Fibroblast of skin of right biceps (primary cell): ENCODE measurements at places on chromosomes 12 and 14.
A peak's percentile ranks its signal among the peaks of the same experiment; 100 is the strongest.

DNA sequence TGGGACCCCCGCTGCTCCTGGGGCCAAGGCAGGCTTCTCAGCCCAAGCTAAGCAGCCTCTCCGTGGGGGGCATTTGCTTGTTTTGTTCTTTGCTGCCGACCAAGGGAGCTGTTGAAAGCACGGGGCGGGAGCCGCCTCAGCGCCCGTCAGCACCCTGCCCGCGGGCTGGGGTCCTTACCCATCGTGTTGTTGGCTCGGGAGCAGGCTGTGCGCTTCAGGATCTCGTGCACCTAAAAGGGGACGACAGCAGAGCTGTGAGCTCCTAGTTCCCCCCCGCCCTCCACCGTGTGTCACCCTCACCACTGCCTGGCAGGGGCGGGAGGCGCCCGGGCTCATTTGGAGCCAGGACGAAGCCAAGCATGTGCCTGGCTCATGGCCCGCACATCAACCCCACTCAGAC is 117.5 kb downstream of the ANO2 start:
- no peak for DNase-seq

- DNase-seq, result no peak
Measured at GRCh38 chr14:56809270-56810146, 771 bp downstream of the OTX2 start.

DNA sequence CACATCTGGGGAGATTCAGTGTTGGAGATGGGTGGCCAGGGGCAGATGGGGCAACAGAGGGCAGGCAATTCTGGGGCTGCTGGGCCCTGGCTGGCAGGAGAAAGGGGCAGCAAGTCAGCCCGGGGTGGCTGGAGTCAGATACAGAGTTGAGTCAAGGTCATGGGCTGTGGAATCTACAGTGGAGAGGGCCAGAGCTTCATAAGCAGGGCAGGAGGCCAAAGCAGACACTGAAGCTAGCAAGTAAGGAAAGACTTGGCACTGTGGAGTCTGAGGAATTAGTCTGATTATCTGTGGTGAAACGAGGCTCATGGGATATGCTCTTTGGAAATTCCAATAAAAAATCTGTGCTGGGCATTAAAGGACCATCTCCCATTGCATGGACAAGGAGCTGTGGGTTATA is 95.5 kb downstream of the TMX1 start:
- peak; percentile 23 for DNase-seq

DNA sequence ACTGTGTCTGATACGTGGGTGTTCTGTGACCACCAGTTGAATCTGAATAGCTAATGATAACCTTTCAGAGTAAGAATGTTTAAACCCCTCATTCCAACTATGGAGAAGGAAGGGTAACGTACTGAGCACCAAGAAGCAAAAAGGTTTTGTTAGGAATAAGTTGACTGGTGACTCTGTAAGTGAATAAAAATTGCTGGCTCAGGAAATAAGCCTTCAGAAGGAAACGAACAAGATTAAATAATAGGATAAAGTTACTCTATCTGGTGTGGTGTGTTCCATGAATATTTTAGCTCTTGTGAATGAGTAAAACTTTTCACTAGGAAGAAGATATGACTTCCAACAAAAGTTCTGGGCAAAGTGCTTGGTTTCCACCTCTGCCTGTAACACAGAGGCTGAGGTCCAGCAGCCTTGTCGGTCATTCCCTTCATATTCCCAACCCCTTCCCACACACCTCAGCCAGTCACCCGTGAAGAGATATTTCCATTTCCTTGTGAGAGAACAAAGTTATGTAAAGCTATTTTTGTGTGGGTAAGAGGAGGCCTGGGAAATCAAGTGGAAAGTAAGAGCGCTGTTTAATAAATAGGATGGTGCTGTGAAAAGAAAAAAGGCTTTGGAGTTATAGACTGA is 47.1 kb downstream of the ARF6 start:
- DNase-seq, result no peak

GRCh38 chr12:95443459-95443858 is 30.5 kb upstream of the METAP2 start:
- no peak for DNase-seq

- DNase-seq, result peak; percentile 65
Measured at GRCh38 chr12:54352891-54353874, 11.1 kb downstream of the GPR84 start.

DNA sequence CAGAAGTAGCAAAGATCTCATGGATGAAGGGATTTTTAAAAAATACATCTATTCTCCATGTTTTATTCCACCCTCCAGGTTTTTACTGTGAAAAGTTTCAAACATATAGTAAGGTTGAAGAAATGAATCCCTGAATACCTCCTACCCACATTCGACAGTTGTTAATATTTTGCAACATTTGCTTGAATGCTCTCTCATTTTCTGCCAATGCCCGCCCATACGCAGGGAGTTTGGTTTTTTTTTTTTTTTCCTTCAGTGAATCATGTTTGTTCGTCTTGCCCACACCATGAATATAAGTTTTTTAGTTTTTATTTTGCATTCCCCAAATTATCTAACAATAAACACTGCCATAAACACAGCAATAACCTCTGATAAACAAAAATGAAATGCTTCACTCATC is 82.9 kb downstream of the MAP1LC3B2 start:
- DNase-seq, result no peak

DNA sequence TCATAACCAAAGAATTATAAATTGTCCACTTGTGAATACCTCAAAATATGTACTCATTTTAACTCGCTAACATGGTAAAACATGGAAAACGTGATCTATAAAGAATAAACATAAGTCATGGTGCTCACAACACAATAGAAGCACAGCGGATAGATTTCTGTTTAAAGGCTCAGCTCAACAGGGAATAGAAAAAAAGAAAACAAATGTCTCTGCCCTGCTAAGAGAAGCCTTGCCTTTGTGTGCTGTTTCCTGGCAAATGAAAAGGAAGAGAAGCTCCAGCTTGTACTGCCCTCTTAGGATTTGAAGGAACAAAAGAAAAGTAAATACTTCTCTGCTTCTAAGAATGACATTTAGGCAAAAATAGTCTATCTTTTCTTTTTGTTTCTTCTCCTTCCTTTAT is 121.0 kb upstream of the KRR1 start:
- DNase-seq, result no peak

DNA sequence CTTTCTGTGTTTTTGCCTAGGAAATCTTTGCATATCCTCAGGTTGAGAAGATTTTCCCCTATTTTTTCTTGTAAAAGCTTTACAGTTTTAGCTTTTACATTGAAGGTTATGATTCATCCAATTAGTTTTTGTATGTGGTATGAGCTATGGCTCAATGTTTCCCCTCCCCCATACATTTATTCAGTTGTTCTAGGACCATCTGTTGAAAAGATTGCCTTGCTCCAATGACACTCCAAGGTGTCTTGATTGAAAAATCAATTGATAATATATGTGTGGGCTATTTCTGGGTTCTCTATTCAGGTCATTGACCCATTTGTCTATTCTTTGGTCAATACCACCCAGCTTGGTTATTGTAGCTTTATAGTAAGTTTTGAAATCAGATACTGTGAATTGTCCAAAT is 42.6 kb downstream of the LRTM2 start:
- DNase-seq, result no peak

GRCh38 chr14:42307239-42307825 is 700.7 kb downstream of the LRFN5 start:
- no peak for DNase-seq

- no peak for DNase-seq
Measured at GRCh38 chr14:106807493-106807892, 1281.1 kb downstream of the TMEM121 start.

DNA sequence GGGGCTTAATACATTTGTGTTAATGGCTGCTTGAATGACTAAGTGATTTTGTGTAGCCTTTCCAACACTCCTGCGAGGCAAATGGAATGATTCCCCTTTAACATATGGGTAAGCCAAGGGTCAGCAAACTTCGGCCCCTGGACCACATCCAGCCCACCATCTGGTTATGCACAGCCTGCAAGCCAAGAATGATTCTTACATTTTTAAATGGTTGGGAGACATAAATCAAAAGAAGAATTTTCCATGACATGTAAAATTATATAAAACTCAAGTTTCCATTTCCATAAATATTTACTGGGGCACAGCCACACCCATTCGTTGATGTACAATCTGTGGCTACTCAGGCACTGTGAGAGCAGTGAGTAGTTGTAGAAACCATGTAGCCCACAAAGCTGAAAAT is 9.0 kb downstream of the SLC8B1 start:
- peak; percentile 51 for DNase-seq

DNA sequence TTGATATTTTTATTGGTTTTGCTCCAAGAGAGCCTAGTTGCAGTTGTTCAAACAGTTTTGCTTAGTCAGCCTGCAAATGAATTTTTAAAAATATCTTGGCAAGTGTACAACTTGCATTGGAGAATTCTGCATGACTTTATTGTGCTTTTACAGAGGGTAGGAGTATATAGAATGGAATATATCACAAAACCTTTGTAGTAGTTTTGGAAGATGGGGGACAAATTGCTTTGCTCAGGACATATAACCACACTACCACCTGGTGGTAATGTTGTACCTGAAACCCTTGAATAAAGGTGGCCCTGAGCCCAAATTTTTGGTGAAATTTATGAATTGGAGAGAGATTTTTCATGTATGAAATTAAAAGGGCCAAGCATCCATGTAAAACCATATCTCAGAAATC is 645.2 kb downstream of the MED13L start:
- peak; percentile 50 for DNase-seq

GRCh38 chr14:46290706-46291105 is 360.9 kb downstream of the RPL10L start:
- DNase-seq, result no peak

DNA sequence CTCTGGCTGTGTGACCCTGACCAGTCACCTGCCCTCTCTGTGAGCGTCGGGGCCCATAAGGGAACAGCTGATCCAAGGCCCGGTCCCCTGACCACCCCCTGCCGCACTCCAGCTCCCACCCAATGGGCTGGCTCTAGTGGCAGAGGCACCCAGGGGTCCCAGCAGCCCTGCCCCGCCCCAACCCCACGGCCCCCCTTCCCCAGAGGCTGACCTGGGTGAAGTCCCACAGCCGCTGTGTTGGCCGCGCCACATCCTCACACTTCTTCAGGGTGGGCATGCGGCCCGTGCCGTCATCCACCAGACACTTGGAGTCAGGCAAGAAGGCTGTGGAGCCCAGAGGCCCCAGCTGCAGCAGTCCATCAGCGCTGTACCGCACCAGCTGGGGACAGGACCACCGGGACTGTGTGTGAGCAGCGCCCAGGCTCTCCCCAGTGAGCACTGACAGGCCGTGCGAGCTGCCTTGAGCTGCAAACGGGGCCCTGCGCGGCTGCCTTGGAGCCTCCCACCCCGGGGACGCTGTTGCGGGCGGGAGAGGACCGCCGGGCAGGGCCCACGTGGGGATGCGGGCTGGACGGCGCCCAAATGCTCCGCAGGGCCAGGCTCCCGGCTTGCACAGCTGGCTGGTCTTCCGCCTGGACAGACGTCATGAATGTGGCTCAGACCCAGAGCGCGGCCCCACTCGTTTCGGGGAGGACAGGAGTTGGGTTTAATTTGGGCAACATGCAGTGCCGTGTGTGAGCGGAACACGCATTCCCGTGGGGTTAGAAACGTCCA is 53.5 kb downstream of the NOC4L start:
- DNase-seq, result no peak

- no peak for DNase-seq
Measured at GRCh38 chr12:66417217-66417616, 114.9 kb downstream of the HELB start.

GRCh38 chr12:57191410-57191809 is 25.2 kb upstream of the NXPH4 start:
- no peak for DNase-seq

DNA sequence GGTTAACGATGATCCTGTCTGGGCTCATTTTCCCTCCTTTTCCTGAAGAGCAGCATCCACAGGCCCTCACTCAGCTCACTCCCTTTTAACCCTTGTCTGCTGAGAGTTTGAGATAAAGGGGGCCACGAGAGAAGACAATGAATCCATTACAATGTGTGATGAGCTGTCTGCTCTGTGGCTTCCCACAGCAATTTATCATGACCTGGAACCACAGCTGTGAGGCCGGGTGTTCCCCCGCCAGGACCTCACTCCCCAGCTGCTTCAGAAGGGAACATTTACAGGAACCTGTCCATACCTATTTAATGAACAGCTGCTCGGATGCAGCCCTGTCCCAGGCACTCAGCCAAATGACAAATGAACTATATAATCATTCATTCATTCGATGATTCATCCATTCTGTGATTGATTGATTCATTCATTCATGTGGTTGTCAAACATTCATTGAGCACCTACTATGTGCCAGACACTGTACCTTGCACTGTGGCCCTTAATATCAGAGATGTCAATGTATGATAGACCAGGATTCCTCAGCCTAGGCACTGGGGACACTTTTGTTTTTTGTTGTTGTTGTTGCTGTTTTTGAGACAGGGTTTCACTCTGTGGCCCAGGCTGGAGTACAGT is 18.5 kb upstream of the P2RX7 start:
- DNase-seq, result no peak
